ENCODE measurements at places on chromosomes 7 and 10. TPM values are rescaled to one million over a fixed set of nuclear protein-coding genes. Genes with fewer than 3 reads are reported as not detected.

- no peak for DNase-seq
These were observed 41.6 kb downstream of the ANXA8 start for GRCh38 chr10:47442351-47442750.

FERD3L gene
- polyA plus RNA-seq: not detected

GRCh38 chr7:1768832-1769231 is 98.8 kb downstream of the ELFN1 start:
- no peak for DNase-seq

PTF1A gene
- polyA plus RNA-seq: not detected

- DNase-seq: no peak
These were observed 8.6 kb downstream of the VWC2 start for GRCh38 chr7:49781996-49782395.

TSPAN33 gene
- polyA plus RNA-seq: 3.0 TPM

GRCh38 chr7:131945313-131945911 is 389.0 kb upstream of the PODXL start:
- peak; percentile 23 for DNase-seq

Data from heart left ventricle (tissue), 16 donors.